ENCODE measurements at places on chromosomes 6 and 20.

- H3K36me3 ChIP-seq: no peaks in the 10 kb centered on the region
- H3K27me3 ChIP-seq: no peaks in the 10 kb centered on the region
- DNase-seq: no peak
- peaks cover 5% of the 10 kb centered on the region for H3K4me1 ChIP-seq
Measured at GRCh38 chr6:11491596-11492463, 45.7 kb upstream of the TMEM170B start.

GRCh38 chr6:96153775-96154174, 138.0 kb downstream of the FUT9 start:
- no peak for DNase-seq
- peaks cover 4% of the 10 kb centered on the region for H3K36me3 ChIP-seq
- no peaks in the 10 kb centered on the region for H3K4me1 ChIP-seq
- no peak overlapping the region for H3K4me3 ChIP-seq
- H3K27me3 ChIP-seq: no peaks in the 10 kb centered on the region

DNA sequence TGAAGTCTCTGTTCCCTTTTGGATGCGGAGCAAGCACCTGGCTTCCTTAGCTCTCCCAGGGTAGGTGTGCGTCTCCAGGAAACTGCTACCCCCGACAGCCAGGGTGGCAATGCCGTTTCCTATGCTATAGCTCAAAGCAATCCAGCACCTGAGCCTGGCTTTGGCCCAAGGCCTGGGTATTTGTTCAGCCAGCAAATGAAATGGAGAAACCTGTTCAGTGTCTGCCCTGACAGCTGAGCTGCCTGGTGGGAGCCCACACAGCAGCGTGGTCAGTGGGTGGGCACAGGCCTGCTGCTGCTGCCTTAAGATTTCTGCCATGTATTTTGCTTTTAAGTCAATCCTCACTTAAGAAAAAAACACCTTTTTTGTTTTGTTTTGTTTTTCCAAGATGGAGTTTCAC, 13.7 kb downstream of the SPATA2 start:
- 0 out of 2 replicates have a peak, but pooled peaks cover 4% of the 10 kb centered on the region for H3K4me1 ChIP-seq
- no peak overlapping the region for H3K27ac ChIP-seq

DNA sequence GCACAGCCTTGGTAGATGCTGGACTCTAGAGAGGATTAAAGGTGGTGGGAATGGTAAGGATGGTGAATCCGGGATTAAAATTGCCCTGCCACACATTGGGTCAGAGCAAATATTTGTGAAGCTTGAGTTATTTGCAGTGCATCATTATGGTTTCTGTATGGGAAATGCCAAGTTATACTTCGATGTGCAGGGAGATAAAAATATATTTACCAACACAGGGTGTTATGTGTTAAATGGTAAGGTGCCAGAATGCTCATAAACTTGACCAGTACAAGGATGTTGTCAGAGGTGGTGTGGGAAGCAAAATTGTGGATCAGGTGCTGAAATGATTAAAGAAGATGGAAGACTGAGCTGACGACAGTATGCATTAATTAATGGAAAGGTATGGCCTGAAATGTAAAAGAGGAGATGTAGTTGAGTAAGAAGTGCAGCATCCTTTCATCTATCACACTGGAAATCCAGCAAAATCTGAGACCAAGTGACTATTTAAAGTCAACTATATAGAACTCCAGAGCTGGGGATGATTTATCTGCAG, 262.3 kb downstream of the ADGB start:
- peaks cover 1% of the 10 kb centered on the region for H3K27me3 ChIP-seq
- no peak for DNase-seq
- H3K4me3 ChIP-seq: no peak overlapping the region

- H3K27me3 ChIP-seq: peaks cover 1% of the 10 kb centered on the region
- peaks cover 58% of the 10 kb centered on the region for H3K4me1 ChIP-seq
- DNase-seq: no peak
- H3K4me3 ChIP-seq: peak overlapping the region; percentile 25
Measured at GRCh38 chr6:45591306-45591705, 213.6 kb upstream of the SUPT3H start.

GRCh38 chr6:30931969-30932645, at the start of gene SFTA2:
Gene SFTA2, minus strand, starts transcription at chr6:30932170. Its CDS starts 74 bp downstream, at chr6:30932096.
- peaks cover 24% of the 10 kb centered on the region for H3K27me3 ChIP-seq
- no peak within 1 kb of the TSS for H3K27ac ChIP-seq
- H3K36me3 ChIP-seq: peaks cover 21% of the 10 kb centered on the region
- no peak within 1 kb of the TSS for H3K4me3 ChIP-seq

DNA sequence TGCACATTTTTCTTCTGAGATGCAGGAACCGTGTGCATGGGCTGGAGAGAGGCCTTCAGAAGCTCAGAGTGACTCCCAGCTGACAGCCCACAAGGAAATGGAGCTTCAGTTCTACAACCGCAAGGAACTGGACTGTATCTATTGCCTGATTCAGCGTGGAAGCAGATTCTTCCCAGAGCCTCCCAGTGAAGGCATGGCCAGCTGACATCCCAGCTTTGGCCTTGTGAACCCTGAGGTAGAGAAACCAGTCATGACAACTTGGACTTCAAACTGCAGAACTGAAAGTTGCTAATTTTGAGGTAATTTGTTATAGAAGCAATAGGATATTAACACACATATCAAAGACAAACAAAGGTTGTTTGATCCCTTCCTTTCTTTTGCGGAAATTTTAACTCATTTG, 94.3 kb upstream of the NOX3 start:
- no peaks in the 10 kb centered on the region for H3K4me1 ChIP-seq
- H3K36me3 ChIP-seq: no peaks in the 10 kb centered on the region
- H3K27ac ChIP-seq: no peak overlapping the region
- no peak overlapping the region for H3K4me3 ChIP-seq
- no peak for DNase-seq

GRCh38 chr6:39848171-39848570, 56.0 kb downstream of the DAAM2 start:
- DNase-seq: no peak
- peaks cover 53% of the 10 kb centered on the region for H3K4me1 ChIP-seq
- peak overlapping the region; percentile 20 for H3K4me3 ChIP-seq
- H3K27me3 ChIP-seq: peaks cover 12% of the 10 kb centered on the region

GRCh38 chr20:14404515-14404914, 67.1 kb upstream of the FLRT3 start:
- no peaks in the 10 kb centered on the region for H3K27me3 ChIP-seq
- no peak overlapping the region for H3K4me3 ChIP-seq
- no peak for DNase-seq
- H3K36me3 ChIP-seq: no peaks in the 10 kb centered on the region
- no peak overlapping the region for H3K27ac ChIP-seq

DNA sequence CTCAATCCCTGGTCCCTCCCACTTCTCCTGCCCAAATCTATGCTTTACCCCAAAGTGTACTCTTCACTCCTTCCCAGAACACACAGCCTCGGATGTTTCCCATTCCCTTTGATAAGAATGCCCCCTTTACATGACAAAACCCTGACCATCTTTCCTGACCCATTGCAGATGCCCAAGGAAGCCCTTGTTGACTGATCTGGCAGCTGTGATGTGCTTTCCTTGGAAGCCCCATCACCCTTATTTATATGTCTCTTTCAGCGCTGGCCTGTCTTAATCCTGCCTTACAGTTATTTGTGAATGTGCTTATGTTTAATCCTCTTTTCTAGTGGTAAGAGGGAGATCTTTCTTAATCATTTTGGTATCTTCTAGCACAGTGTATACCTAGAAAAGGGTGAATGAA, 523.1 kb downstream of the CD83 start:
- DNase-seq: no peak
- H3K36me3 ChIP-seq: no peaks in the 10 kb centered on the region
- peaks cover 18% of the 10 kb centered on the region for H3K4me1 ChIP-seq
- no peak overlapping the region for H3K4me3 ChIP-seq
- peaks cover 12% of the 10 kb centered on the region for H3K27me3 ChIP-seq

DNA sequence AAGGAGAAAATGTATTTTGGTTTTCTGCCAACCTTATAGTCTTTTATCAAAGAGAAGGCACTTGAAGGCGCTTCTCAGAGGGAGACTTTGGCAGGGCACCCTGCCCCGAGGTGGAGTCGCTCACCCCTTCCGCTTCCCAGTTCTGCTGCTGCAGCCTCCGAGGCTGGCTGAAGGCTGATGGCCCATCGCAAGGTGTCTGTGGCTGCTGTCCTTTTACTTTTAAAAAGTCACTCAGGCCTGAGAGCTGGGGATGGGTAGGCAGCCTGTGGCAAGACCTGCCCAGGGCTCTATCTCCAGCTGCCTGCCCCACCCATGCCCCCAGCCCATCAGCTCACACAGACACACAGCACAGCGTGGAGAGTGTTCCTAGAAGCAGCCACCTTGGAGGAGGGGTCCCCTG, 206.6 kb upstream of the CST7 start:
- H3K4me1 ChIP-seq: peaks cover 9% of the 10 kb centered on the region
- H3K4me3 ChIP-seq: no peak overlapping the region
- H3K36me3 ChIP-seq: no peaks in the 10 kb centered on the region
- no peak overlapping the region for H3K27ac ChIP-seq

GRCh38 chr20:41770965-41771364, 152.8 kb upstream of the CHD6 start:
- DNase-seq: no peak
- no peak overlapping the region for H3K27ac ChIP-seq
- H3K27me3 ChIP-seq: no peaks in the 10 kb centered on the region
- H3K36me3 ChIP-seq: no peaks in the 10 kb centered on the region

DNA sequence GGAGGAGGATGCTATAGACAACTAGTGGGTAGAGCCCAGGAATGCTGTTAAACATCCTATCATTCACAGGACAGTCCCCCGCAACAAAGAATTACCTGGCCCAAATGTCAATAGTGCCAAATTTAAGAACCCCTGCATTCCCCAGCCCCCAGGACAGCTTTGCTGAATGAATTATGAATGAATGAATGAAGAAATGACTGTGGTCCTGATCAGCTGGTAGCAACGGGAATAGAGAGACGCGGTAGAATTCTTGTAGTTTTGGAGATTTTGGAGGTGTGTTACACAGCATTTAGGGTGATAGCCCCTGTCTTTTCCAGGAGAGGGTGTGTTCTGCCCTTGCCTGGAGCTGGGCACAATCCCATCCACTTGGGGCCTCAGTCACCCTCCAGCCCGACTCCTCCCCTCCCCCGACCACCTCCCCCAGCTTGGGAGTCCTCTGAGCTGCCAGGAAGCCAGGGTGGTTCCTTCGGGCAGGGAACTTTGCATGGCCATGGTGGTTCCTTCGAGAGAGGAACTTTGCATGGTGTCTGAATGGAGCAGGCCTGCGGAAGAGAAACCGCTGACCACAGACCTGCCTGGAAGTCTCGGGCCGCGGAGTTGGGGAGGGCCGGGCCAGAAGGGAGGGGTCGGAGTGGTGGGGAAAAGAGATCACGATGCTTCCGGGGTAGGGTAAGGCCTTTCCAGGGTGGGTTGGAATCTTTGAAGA, 1.0 kb upstream of the HCK start:
- no peak overlapping the region for H3K4me3 ChIP-seq
- H3K27me3 ChIP-seq: peaks cover 39% of the 10 kb centered on the region
- H3K36me3 ChIP-seq: 0 out of 2 replicates have a peak, but pooled peaks cover 6% of the 10 kb centered on the region
- H3K27ac ChIP-seq: no peak overlapping the region
- H3K4me1 ChIP-seq: no peaks in the 10 kb centered on the region

DNA sequence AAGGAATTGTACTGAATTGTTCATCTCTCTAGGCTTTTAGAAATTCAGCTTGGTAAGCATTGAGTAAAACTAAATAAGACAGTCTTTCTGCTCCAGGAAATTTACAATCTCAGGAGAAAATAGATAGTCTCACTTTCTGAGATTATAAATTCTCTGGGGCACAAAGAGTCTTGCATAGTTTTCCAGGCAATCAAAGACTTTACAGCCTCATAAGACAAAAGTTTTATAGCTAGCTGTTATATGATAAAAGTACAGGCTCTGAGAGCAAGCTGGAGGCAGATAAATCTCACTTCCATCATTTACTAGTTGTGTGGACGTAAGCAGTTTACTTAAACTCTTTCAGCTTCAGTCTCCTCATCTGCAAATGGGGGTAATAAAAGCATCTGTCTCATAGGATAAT, 11.4 kb downstream of the FRK start:
- H3K27me3 ChIP-seq: peaks cover 2% of the 10 kb centered on the region
- no peaks in the 10 kb centered on the region for H3K36me3 ChIP-seq
- DNase-seq: no peak
- H3K4me1 ChIP-seq: peaks cover 10% of the 10 kb centered on the region
- H3K27ac ChIP-seq: no peak overlapping the region
- no peak overlapping the region for H3K4me3 ChIP-seq

DNA sequence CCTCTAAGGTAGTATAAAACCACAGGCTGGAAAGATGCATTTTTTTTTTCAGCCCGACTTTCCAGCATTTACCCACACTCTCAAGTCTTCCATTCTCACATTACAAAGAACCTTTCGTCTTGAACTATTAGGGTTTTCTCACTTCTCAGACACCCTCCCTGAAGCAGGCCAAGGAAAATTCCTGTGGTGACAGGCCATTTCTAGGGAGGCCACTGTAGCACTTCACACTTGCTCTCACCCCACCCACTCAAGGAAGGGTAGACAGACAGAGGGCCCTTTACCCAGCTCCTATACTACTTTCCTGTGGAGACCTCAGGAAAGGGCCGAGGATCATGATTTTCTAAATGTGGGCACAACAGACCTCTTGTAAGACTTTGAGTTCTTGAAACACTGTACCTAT, 27.7 kb downstream of the KCNS1 start:
- H3K4me1 ChIP-seq: peaks cover 31% of the 10 kb centered on the region
- DNase-seq: no peak
- peaks cover 25% of the 10 kb centered on the region for H3K36me3 ChIP-seq
- H3K27me3 ChIP-seq: peaks cover 3% of the 10 kb centered on the region

GRCh38 chr6:75579951-75580350, 21.7 kb upstream of the SENP6 start:
- H3K4me1 ChIP-seq: peaks cover 6% of the 10 kb centered on the region
- no peak overlapping the region for H3K4me3 ChIP-seq
- DNase-seq: no peak
- no peak overlapping the region for H3K27ac ChIP-seq
- peaks cover 17% of the 10 kb centered on the region for H3K27me3 ChIP-seq

DNA sequence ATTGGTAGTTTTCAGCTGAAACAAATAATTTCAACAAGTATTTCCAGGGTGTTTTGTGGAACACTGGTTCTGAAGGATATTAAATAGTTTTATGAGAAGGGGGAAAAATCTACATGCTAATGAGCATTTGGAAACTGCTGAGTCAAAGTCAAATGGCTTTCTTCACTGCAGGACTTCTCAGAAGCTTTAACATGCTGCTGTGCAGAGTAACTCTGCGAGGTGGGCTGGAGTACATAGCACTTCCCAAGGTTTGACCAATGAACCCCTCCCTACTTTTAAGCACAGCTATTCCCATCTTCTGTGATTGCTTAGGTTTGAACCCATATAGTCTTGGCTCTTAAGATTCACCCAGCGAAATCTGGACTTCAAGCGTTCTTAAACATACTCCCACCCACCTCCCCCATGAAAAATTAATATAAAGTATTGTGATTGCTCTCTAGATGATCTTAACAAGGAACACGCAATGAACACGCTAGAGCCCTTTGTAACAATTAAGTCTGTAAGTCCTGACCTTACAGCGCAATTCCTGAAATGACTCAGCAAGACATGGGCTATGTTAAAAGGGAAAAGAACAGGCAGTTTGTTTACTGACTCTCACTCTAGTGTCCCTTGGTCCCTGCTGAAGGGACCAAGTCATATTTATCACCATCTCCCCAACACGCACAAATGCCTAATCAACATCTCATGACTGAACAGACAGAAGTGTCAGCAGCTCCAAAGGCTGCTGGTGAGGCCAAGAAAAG, 105.2 kb downstream of the NFATC2 start:
- H3K36me3 ChIP-seq: no peaks in the 10 kb centered on the region
- H3K4me3 ChIP-seq: no peak overlapping the region
- H3K4me1 ChIP-seq: peaks cover 13% of the 10 kb centered on the region
- no peak for DNase-seq
- H3K27me3 ChIP-seq: no peaks in the 10 kb centered on the region
- H3K27ac ChIP-seq: no peak overlapping the region

GRCh38 chr20:49831770-49832631, 19.4 kb downstream of the SLC9A8 start:
- no peaks in the 10 kb centered on the region for H3K27me3 ChIP-seq
- peaks cover 18% of the 10 kb centered on the region for H3K36me3 ChIP-seq
- peaks cover 8% of the 10 kb centered on the region for H3K4me1 ChIP-seq
- no peak for DNase-seq
- no peak overlapping the region for H3K4me3 ChIP-seq

Data from HFFc6 (cell line).